ENCODE measurements at places on chromosomes 7 and 10.

- no peak for DNase-seq
Measured at GRCh38 chr7:30479202-30480120, 877 bp upstream of the NOD1 start.

- no peak for DNase-seq
Measured at GRCh38 chr7:26052706-26053105, 99.3 kb upstream of the NFE2L3 start.

DNA sequence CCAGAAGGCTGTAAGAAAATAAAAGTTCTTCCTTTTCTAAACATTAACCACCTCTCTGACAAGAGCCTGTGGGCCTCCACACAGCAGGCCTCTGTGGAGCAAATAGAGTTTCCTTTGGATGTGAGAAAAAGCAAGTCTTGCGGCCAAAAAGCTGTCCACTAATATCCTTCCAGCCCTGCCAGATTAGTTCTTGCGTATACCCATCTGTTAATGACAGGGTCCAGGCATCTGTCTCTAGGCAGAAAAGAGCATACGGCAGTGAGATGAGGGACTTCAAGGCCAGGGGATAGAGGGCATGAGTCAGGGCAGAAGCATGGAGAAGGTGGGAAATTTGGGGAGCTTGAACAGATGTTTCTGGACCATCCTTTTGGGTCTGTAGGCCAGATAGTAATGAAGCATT is 164.9 kb downstream of the NSUN6 start:
- no peak for DNase-seq

- DNase-seq, result no peak
Measured at GRCh38 chr7:124426621-124427020, 339.0 kb downstream of the GPR37 start.

DNA sequence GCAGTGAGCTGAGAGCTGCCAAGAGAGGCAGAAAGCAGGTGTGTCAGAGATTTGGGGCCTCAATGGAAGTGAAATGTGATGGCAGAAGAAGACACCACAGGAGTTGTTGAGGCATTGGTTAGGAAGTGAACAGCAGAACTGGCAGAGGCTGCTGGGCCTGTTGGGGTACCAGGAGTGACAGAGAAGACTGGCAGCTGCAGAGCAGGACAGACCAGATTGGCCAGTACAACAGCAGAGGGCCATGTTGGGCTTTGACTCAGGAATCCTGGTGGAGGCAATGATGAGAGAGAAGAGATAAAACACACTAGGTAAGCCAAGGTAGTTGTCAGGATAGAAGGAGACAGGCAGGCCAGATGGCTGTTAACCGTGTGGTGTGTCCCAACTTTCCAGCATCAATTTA is 19.9 kb upstream of the HERPUD2 start:
- DNase-seq, result no peak

GRCh38 chr10:71246591-71247413 is 34.4 kb downstream of the UNC5B start:
- DNase-seq, result no peak

DNA sequence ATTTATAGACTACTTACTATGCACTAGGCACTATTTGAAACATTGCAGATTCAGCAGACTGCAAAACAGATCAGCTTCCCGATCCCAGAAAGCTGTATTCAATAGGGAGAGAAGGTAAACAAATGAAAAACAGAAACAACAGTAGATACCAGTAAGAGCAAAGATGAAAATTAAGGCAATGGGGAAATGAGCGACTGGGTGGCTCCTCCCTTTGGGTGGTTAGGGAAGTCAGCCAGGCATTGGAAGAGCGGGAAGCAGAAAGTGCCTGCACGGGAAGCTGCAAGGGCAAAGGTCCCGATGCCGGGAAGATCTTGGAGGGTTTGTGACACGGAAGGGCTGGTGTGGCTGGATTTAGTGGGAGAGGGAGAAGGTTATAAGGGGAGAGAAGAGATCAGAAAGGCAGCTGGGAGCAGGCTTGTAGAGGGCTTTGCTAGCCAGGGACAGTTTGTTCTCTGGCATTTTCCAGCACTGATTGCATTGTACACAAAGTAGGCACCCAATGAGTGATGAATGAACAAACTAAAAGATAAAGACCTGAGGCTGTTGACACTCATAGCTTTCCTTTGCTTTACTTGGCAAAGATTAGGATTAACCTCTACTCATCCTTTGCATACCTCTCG is 67.8 kb downstream of the NAMPT start:
- no peak for DNase-seq

Measured in stimulated activated CD8-positive, alpha-beta memory T cell treated with anti-CD3 and anti-CD28 coated beads, Interleukin-15, amount 100 ng/mL, for 4 hours (primary cell).